Panc1 (cell line): ENCODE measurements at places on chromosomes 6 and 20. TPM values are rescaled to one million over a fixed set of nuclear protein-coding genes. Genes with fewer than 3 reads are reported as not detected.

DNA sequence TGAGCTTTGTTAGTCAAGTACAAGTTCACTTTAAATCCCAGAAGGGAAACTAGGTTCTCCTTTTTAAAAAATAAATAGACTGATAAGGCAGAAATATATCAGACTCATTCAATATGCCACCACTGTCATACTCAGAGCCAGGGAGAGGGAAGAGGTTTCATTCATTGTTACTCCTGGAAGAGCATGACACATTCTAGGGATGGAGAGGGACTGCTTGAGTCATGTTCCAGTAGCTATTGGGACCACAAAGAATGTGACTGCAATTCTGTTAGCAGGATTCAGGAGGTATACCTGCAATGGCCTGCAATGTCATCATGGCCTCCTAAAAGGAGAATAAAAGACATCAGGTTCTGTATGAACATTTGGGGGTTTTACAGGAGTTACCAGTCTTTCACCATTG lies 167.6 kb downstream of the TFAP2B start:
- DNase-seq, result no peak
- H3K27ac ChIP-seq, result no peak overlapping the region
- H3K4me3 ChIP-seq, result no peak overlapping the region
- H3K27me3 ChIP-seq, result no peaks in the 10 kb centered on the region

GRCh38 chr6:8229915-8230756 lies 127.8 kb upstream of the EEF1E1 start:
- no peaks in the 10 kb centered on the region for H3K4me1 ChIP-seq
- DNase-seq, result no peak
- H3K27ac ChIP-seq, result no peak overlapping the region
- H3K27me3 ChIP-seq, result no peaks in the 10 kb centered on the region

- no peaks in the 10 kb centered on the region for H3K36me3 ChIP-seq
- H3K27me3 ChIP-seq, result no peaks in the 10 kb centered on the region
- H3K4me1 ChIP-seq, result no peaks in the 10 kb centered on the region
- H3K27ac ChIP-seq, result no peak overlapping the region
- no peak for DNase-seq
- H3K4me3 ChIP-seq, result no peak overlapping the region
These were observed 167.9 kb downstream of the PLCB1 start for GRCh38 chr20:8299921-8300320.

DNA sequence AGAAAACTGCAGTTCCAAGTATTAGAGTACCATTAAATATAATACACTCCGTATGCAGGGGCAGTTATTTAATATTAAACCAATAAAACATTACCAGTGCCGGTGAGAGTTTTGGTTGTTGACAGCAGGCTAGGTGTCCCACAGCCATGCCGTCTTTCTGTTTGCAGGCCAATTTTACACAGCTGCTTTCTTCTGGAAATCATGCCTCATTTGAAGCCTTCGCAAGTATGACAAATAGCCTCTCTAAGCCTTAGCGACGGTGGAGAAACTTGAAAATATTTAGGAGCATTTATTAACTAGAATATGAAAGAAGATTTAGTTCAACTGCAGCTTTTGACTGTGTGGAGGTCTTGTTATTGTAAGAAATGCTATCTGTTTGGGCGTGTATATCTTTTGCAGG lies 226.0 kb downstream of the BMP2 start:
- H3K4me3 ChIP-seq, result no peak overlapping the region
- DNase-seq, result no peak
- H3K27ac ChIP-seq, result no peak overlapping the region
- no peaks in the 10 kb centered on the region for H3K4me1 ChIP-seq

GRCh38 chr20:63294536-63294900 lies 1.5 kb downstream of the COL20A1 start:
- no peaks in the 10 kb centered on the region for H3K36me3 ChIP-seq
- H3K4me1 ChIP-seq, result peaks cover 13% of the 10 kb centered on the region
- H3K4me3 ChIP-seq, result no peak overlapping the region
- no peak for DNase-seq

DNA sequence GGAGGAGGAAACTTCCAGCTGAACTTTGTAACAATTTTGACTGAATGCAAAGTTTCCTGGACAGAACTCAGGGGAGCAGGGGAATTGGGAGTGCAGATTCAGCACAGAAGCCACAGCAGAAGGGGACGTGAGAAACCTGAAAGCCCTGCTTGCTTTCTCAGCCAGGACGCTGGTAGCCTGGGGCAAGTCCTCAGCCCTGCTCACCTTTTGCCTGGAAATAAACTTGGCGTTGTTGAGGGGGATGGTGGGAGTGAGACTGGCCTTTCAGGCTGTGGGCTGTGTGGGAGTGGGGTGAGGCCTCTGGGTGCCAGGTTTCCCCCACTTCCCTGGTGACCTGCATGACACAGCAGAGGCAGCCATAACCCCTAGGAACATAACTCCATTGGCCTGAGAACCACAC lies 238.1 kb upstream of the HS3ST5 start:
- no peak overlapping the region for H3K27ac ChIP-seq
- no peaks in the 10 kb centered on the region for H3K4me1 ChIP-seq
- no peak for DNase-seq
- H3K4me3 ChIP-seq, result no peak overlapping the region

GRCh38 chr6:163797296-163797845 lies 382.9 kb downstream of the QKI start:
- H3K27ac ChIP-seq, result no peak overlapping the region
- no peaks in the 10 kb centered on the region; the same call in 1 of the 2 replicates for H3K27me3 ChIP-seq
- H3K4me3 ChIP-seq, result no peak overlapping the region
- H3K36me3 ChIP-seq, result no peaks in the 10 kb centered on the region
- H3K4me1 ChIP-seq, result no peaks in the 10 kb centered on the region
- DNase-seq, result no peak

GRCh38 chr20:46209930-46210671 lies 92.0 kb downstream of the CD40 start:
- peaks cover 5% of the 10 kb centered on the region; the same call in 1 of the 2 replicates for H3K4me1 ChIP-seq
- H3K4me3 ChIP-seq, result no peak overlapping the region
- no peak overlapping the region for H3K27ac ChIP-seq
- no peak for DNase-seq

DNA sequence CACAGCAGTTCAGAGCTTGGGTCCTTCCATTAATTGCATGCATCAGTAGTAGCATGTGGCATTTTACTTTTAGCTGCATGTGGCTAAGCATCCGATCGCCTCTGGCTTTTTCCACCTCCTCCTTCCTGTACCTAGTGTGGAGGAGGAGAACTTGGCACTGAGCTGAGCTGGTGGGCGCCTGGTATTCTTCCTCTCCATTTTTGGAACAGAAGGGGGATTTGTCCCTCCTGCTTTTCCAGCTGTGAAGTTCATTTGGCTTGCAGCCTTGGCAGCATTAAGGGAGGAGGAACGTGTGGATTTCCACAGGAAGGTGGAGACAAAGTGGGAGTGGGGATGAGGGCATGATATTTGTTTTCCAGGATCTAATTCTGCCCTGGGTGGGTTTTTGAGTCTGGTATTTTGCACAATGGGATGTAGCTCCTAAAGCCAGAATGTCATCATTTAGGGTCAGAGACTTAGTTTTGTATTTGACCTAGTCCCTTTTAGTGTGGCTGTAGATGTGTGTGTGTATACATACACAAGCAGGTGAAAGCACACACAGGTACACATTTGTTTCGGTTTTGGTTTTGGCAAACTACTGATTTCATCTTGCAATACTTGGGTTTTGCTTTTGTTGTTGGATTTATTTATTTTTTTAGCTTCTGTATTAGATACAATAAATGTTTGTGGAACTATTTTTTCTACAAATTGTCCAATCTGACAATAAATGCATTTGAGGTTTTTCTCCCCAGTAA lies 90.0 kb downstream of the SASH1 start:
- H3K36me3 ChIP-seq, result no peaks in the 10 kb centered on the region
- H3K27ac ChIP-seq, result no peak overlapping the region
- H3K4me3 ChIP-seq, result no peak overlapping the region

GRCh38 chr6:15400572-15401004 lies 154.7 kb downstream of the JARID2 start:
- DNase-seq, result no peak
- H3K4me1 ChIP-seq, result peaks cover 21% of the 10 kb centered on the region
- H3K36me3 ChIP-seq, result no peaks in the 10 kb centered on the region
- peak overlapping the region; percentile 52 for H3K4me3 ChIP-seq

- H3K36me3 ChIP-seq, result no peaks in the 10 kb centered on the region
- H3K27ac ChIP-seq, result no peak overlapping the region
- peaks cover 7% of the 10 kb centered on the region for H3K27me3 ChIP-seq
- H3K4me3 ChIP-seq, result no peak overlapping the region
- no peak for DNase-seq
These were observed 46.1 kb upstream of the CCN6 start for GRCh38 chr6:112007805-112008204.

DNA sequence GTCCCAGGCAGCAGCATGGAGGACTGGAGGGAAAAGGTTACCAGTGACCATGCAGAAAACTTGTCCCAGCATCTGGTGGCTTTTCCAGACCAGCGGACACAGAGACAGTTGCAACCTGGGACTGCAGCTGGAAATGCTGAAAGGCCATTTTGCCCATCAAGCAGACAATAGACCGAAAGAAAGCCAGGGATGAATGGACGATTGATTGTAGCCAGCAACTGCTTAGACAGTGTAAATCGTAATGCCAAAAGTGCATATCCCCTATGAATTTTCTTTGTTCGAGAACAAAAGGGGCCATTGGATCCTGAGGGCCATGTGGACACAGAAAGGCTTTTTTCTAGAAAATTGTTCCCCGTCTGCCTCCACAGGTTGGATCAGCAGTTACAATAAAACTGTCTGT lies 115.7 kb downstream of the MBOAT1 start:
- H3K36me3 ChIP-seq, result no peaks in the 10 kb centered on the region
- no peak for DNase-seq
- no peak overlapping the region for H3K4me3 ChIP-seq
- H3K27me3 ChIP-seq, result no peaks in the 10 kb centered on the region
- no peak overlapping the region for H3K27ac ChIP-seq

DNA sequence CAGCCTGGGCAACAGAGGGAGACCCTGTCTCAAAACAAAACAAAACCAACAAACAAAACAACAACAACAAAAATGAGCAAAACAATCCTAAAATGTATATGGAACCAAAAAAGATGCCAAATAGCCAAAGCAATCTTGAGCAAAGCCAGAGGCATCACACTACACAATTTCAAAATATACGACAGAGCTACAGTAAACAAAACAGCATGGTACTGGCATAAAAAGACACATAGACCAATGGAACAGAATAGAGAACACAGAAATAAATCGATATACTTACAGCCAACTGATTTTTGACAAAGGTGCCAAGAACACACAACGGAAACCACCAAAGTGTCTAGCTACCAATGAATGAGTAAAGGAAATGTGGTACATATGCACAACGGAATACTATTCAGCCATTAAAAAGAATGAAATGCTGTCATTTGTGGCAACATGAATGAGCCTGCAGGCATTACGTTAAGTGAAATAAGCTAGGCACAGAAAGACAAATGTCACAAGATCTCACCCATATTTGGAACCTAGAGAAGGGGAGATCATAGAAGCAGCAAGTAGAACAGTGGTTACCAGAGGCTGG lies 16.4 kb downstream of the PXDC1 start:
- no peak overlapping the region for H3K27ac ChIP-seq
- DNase-seq, result no peak
- H3K4me3 ChIP-seq, result no peak overlapping the region
- no peaks in the 10 kb centered on the region for H3K27me3 ChIP-seq
- no peaks in the 10 kb centered on the region for H3K4me1 ChIP-seq
- H3K36me3 ChIP-seq, result no peaks in the 10 kb centered on the region

DNA sequence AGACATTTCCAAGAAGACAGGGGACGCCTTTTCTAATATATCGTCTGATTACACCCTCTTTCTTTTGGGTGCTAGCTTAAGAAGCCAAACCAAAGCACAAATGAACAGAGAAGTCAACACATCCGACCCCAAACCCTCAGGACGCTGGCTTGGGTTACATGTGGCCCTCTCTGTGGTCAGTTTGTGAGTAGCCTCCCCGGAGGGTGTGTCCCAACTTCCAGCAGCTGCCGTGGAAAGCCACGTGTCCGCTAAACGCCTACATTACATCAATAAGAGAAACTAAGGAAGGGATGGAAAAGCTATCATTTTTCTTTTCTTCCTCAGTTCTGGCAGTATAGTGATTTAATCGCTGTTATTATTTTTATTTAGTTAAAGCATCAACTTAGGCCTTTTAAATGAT lies 487 bp upstream of the BMP6 start:
- H3K27ac ChIP-seq, result no peak overlapping the region
- no peaks in the 10 kb centered on the region for H3K27me3 ChIP-seq
- H3K4me1 ChIP-seq, result peaks cover 19% of the 10 kb centered on the region
- DNase-seq, result no peak

- no peak for DNase-seq
- H3K4me3 ChIP-seq, result no peak overlapping the region
- H3K36me3 ChIP-seq, result no peaks in the 10 kb centered on the region
- no peaks in the 10 kb centered on the region for H3K27me3 ChIP-seq
- no peak overlapping the region for H3K27ac ChIP-seq
These were observed 2.9 kb downstream of the HLA-DMA start for GRCh38 chr6:32950010-32950409.

DNA sequence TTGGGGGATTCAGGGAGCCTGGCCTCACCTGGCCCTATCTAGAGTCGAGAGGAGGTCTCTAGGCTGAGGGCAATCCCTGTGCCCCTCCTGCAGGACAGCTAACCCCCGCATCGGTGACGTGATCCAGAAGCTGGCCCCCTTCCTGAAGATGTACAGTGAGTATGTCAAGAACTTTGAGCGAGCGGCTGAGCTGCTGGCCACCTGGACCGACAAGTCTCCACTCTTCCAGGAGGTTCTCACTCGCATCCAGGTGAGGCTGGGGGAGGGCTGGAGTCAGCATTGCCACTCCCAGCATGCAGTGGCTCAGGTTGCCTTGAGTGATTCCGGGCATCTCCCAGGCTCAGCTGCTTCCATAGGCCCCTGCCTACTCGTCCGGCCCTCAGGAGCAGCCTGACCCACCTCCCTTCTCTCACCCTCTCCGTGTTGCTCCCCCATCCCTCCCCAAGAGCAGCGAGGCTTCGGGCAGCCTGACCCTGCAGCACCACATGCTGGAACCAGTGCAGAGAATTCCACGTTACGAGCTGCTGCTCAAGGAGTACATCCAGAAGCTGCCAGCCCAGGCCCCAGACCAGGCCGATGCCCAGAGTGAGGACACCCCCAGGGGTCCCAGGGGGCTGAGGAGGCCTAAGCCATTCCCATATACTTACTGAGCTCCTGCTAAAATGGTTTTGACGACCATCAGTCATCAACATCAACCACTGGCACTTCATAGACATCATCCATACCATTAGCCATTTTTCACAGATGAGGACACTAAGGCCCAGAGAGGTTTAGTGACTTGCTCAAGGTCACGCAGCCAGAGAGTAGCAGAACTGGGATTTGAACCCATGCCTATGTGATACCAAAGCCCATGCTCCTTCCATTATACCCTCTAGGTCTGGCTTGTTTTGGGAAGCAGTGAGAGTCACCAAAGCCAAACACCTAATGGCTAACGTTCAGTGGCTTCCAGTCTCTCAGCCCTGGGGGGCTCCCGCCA lies 8.3 kb downstream of the FGD2 start:
- no peaks in the 10 kb centered on the region for H3K36me3 ChIP-seq
- no peak overlapping the region for H3K4me3 ChIP-seq
- no peak overlapping the region for H3K27ac ChIP-seq
- H3K27me3 ChIP-seq, result no peaks in the 10 kb centered on the region

The RCAN2 gene
- total RNA-seq, result 0.05 TPM

The CDSN gene
- total RNA-seq, result not detected

The ZSCAN23 gene
- total RNA-seq, result 1.6 TPM

The THEMIS gene
- total RNA-seq, result 0.05 TPM

The TDP2 gene
- 33.6 TPM for total RNA-seq
